IPS DF 19.7 (cell line): ENCODE measurements at places on chromosomes 2 and 18.

GRCh38 chr2:104574367-104574766 is 279.5 kb upstream of the POU3F3 start:
- no peak for DNase-seq

DNA sequence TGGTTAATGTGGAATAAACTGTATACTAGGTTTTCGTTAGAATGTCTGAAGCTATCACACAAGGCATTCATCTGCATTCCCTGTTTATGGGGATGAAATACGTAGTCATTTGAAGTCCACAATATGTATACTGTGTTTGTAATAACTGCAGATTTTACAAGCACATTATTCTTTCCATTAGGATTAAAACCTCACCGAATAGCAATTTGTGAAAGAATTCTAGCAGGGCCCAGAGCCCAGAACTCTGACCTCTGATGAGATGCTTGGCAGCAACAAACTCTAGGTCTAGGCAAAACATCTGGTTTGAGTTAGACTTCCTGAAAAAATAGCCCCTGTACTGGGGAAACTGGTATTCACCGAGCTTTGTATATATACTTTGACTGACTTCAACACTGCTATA is 158.2 kb downstream of the SRBD1 start:
- DNase-seq = no peak

DNA sequence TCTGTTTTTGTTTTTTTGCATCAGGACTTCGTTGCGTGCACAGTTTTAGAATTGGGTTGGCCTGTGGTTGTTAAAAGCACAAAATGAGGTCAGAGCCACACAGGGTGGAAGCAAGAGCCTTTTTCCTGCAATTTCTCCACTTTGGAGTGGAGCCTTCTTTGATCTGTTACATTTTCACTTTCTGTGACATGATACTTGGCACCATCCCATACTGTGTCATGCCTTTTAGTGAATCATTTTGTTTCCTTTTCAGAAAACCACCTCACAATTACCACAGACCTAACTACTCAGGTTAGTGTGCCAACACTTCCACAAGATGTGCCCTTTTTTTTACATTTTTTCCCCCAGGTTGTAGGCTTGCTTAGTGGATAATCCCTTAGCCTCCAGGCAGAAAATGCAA is 32.5 kb downstream of the MERTK start:
- no peak for DNase-seq

GRCh38 chr2:46269544-46270273 is 27.5 kb upstream of the EPAS1 start:
- DNase-seq = no peak

- no peak for DNase-seq
Measured at GRCh38 chr18:24421831-24422230, 4.6 kb upstream of the IMPACT start.

DNA sequence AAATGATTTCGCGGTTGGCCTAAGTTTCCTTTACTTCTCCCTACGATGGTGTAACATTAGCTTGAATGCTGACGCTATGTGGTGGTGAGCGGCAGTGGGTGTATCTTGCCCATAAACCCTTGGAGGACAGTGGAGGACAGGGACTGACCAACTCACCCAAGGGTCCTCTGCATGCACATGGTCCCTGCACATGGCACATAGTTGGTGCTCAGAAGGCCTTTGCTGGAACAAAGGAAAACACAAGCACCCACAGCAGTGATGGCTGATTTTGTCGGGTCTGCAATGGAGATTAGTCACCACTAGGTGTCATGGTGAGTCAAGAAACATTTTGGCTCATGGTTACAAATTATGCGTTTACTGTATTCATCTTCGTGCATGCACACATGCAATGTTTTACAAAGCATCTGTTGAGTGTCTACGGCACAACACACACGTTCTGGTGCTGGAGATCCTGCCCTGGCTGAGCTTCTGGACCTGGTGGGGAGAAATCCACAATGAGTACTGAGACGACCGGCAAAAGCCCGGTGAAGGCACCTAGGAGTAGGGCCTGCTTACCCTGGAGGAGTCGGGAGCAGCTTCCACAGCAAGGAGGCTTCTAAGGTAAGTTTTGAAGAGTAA is 44.0 kb downstream of the PDCL3 start:
- peak; percentile 30 for DNase-seq

GRCh38 chr18:58590254-58590653 is 38.6 kb downstream of the ALPK2 start:
- DNase-seq = no peak

DNA sequence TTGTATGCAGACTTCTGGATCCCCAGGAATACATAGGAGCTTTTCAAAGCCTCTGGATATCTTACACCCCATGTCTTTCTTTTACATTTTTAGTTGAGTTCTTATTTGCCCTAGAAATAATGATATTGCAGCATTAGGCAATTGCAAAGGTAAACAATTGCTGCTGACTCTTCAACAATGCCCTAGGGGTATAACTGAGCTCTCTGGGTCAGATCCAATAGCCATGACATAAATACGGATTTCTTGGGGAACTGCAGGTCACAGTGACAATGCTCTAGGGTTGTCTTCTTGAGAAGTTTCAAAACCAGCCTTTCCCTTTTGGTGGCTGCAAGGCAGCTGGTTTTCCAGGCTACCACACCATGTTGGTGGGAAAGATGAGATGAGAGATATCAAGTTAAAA is 16.5 kb upstream of the OR6B3 start:
- DNase-seq = no peak

- DNase-seq = no peak
Measured at GRCh38 chr2:72011370-72011689, 136.3 kb downstream of the CYP26B1 start.

- DNase-seq = no peak
Measured at GRCh38 chr2:219464286-219465032, 29.8 kb downstream of the SPEG start.

DNA sequence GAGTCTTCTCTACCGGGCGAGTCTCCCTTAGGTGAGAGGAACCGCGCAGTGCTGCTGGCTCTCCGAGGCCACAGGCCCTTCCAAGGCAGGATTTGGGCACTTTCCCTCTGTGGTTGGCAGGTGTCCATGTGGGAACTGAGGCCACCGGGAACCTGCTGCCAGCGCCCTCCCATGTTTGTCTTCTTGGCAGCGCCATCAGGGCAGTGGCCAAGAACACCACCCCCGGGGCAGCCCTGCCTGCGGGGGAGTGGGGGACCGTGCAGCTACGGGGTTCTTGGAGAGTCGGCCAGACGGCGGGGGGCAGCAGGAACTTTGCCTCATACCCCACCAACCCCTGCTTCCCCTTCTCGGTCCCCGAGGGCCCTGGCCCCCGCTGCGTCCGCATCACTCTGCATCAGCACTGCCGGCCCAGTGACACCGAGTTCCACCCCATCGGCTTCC is 10.0 kb downstream of the CAPN10 start:
- no peak for DNase-seq

GRCh38 chr2:188752311-188752710 is 221.9 kb upstream of the COL3A1 start:
- DNase-seq = no peak

DNA sequence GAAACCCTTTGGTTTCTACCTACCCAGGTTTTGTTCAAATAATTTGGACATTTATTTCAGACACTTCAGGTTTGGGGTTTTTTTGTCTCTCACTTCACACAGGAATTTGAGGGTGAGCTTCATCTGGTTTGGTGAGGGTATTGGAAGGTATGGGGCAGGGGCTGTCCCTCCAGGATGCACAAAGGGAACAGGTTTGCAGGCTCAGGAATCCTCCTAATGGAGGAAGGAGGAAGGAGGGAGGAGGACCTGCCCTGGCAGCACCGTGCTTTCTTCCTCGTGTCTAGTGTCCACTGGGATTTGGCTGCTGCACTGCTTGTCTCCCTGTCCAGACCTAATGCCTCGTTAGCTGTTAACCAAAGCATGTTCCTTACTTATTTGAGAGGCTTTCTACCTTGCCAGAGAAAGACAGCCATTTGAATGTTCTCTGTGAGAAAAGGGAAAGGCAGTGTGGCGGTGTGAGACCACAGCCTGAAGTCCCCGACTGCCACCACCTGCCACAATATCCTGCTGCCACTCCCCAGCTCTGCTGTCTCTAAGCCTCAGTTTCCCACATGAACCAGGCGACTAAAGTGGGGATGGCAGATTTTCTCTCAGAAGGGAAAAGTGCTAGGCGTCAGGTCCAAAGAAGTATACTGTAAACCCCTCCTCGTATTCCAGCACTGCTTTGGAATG is 2.2 kb upstream of the SLC4A5 start:
- no peak for DNase-seq

- DNase-seq = no peak
Measured at GRCh38 chr2:100526868-100527267, 35.9 kb upstream of the PDCL3 start.

- peak; percentile 71 for DNase-seq
Measured at GRCh38 chr18:54224379-54225014, at the start of gene MBD2. Gene MBD2 (minus strand): TSS chr18:54224669. CDS start chr18:54224559, 110 bp downstream.

GRCh38 chr2:30897539-30897938 is 90.3 kb upstream of the CAPN13 start:
- no peak for DNase-seq

DNA sequence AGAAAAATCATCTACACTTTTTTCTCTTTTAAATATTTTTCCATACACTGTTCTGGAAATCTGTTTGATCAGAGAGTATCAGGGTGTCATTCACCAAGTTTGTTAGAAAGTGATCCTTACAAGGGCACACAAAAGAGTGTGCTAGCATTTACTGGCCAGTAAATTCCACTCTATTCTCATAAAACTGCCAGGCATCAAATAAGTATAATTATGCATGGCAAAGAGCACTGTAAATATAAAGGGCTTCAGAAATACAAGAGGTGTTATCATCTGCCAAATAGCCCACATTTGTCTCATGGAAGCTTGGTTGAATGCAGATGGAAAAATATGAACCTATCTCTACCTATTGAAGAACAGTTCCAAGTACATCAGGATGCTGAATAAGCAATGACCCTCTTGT is 847.3 kb upstream of the ACVR2A start:
- DNase-seq = no peak

DNA sequence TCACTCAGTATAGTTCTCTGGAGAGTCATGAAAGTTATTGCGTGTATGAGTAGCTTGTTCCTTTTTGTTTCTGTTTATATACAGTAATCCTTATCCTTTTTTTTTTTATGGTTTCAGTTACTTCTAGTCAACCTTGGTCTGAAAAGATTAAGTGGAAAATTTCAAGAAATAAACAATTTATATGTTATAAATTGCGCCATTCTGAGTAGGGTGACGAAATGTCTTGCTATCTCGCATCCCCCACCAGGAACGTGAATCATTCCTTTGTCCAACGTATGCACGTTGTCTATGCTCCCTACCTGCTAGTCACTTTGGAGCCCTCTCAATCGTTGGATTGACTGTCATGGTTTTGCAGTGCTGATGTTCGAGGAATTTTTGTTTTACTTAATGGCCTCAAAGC is 60.4 kb downstream of the FAM117B start:
- DNase-seq = no peak

DNA sequence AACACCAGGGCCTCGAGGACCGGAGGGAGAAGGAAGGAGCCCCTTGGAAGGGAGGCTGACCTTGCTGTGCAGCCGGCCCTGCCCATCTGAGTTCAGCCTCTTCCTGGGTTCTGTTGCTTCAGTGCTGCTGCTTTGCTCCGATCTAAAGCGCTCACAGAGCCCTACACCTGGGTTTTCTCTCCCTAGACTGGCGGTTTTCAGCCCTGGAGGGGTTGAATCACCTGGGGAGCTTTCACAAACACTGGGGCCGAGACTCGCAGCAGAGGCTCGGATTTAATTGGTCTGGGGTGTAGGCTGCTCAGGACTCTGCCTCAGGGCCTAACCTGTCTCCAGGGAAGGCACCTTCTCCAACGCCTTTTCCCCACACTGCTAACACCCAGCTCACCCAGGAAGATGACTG is 40.9 kb upstream of the SMAD7 start:
- no peak for DNase-seq

GRCh38 chr18:74292541-74292858 is 737 bp upstream of the CYB5A start:
- no peak for DNase-seq

DNA sequence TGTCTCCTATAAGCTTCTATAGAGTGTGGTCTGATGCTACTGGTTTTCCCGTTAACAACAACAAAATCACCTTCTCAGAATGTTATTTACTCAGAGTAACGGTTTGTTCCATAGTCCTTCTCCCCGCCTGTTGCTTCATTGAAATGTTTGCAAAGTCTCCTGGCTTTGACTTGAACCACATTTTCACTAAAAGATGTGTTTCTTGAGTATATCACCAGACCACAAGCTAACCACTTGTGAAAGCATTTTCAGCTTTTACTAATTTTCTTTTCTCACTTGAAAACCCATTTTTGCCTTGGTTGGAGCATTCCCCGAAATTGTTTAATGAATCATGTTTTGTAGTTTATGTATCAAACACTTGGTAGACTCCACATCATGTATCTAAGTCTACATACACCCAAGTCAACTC is 121.2 kb downstream of the DPP4 start:
- no peak for DNase-seq

GRCh38 chr2:232351686-232352510 is 26.7 kb upstream of the ALPP start:
- DNase-seq = no peak

- DNase-seq = no peak
Measured at GRCh38 chr2:238921681-238922319, 73.9 kb downstream of the TWIST2 start.

- no peak for DNase-seq
Measured at GRCh38 chr2:127448526-127448925, 30.3 kb downstream of the PROC start.

DNA sequence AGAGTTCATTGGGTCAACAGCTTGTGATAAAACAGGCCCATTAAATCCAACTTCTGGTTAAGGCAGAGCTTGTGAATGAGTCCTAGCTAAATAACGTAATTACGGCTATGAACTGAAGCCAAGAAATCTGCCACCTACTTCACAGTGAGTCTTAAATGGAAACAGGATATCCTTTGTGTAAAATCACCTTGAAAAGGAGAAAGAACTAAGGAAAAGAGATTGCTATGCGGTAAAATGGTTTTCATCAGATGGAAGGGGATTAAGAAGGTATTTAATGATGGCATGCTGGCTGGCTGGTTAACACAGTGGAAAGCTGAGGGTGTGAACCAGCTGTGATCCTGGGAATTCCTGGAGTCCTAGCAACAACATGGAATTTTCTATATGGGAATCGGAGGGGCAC is 156.6 kb downstream of the DOK6 start:
- DNase-seq = no peak

DNA sequence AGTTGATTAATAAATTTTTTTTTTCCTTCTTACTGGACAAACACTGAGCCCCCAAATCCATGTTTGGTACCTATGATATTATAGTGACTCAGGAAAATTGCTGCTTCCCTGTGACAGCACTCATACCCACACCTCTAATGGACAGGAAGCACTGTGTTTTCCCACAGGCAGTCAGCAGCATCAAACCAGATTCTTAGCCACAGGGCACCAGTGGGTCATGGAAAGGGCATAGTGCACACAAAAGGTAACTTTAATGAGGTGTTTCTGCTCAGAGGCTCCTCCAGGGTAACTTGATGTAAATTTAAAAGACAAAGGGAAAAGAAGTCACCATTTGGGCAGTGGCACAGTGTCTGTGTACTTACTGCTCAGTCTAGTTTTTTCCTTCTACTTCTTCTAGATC is 34.1 kb downstream of the SERPINB11 start:
- DNase-seq = no peak
